ENCODE measurements at places on chromosomes 11 and 22. TPM values are rescaled to one million over a fixed set of nuclear protein-coding genes. Genes with fewer than 3 reads are reported as not detected.

The OR52A1 gene
- total RNA-seq = not detected

The TMEM45B gene
- 17.3 TPM for total RNA-seq

The PHLDA2 gene
- 6.2 TPM for total RNA-seq

The SSH3 gene
- total RNA-seq = 22.5 TPM

The IGF2 gene
- total RNA-seq = 562 TPM

The GLB1L3 gene
- total RNA-seq = 0.35 TPM

The FZD4 gene
- total RNA-seq = 85.4 TPM

The GAB2 gene
- total RNA-seq = 12.0 TPM

The CSRP3 gene
- 84.4 TPM for total RNA-seq

The GAL gene
- not detected for total RNA-seq

The ENTHD1 gene
- not detected for total RNA-seq

The PATE2 gene
- not detected for total RNA-seq

The C11orf87 gene
- 0.29 TPM for total RNA-seq

The CD151 gene
- total RNA-seq = 153 TPM

The OR2AG1 gene
- not detected for total RNA-seq

The OR56A1 gene
- total RNA-seq = 0.12 TPM

The POU2AF3 gene
- 4.0 TPM for total RNA-seq

The CDKN1C gene
- total RNA-seq = 286 TPM

The YPEL4 gene
- total RNA-seq = 1.9 TPM

The CARD10 gene
- 18.7 TPM for total RNA-seq

The PRR5L gene
- 30.7 TPM for total RNA-seq

The TRPM5 gene
- total RNA-seq = 1.1 TPM

The P2RY6 gene
- total RNA-seq = 1.5 TPM

The TESMIN gene
- total RNA-seq = 10.3 TPM

The MN1 gene
- 11.3 TPM for total RNA-seq

The MOV10L1 gene
- total RNA-seq = 0.99 TPM

The MS4A5 gene
- total RNA-seq = not detected

The CSTPP1 gene
- total RNA-seq = 37.1 TPM

The CCDC116 gene
- 0.35 TPM for total RNA-seq

The ASCL2 gene
- 7.6 TPM for total RNA-seq

The MUC5AC gene
- total RNA-seq = 0.18 TPM

The OR5P2 gene
- total RNA-seq = 0.18 TPM

The HTR3B gene
- not detected for total RNA-seq

The HEPN1 gene
- not detected for total RNA-seq

The ARHGAP32 gene
- 34.2 TPM for total RNA-seq

The GLB1L2 gene
- 9.2 TPM for total RNA-seq

The KCNJ1 gene
- 120 TPM for total RNA-seq

The MS4A4A gene
- 7.9 TPM for total RNA-seq

The OLFML1 gene
- 32.1 TPM for total RNA-seq

The PANX2 gene
- total RNA-seq = 0.82 TPM

The MMP10 gene
- 0.12 TPM for total RNA-seq

The SLC17A6 gene
- not detected for total RNA-seq

The DCHS1 gene
- total RNA-seq = 73.7 TPM

The FAT3 gene
- total RNA-seq = 26.1 TPM

The FAM118A gene
- 35.9 TPM for total RNA-seq

The SLC37A2 gene
- 5.3 TPM for total RNA-seq

The KRTAP5-9 gene
- total RNA-seq = 0.23 TPM

The CARNS1 gene
- total RNA-seq = 8.8 TPM

The PGGHG gene
- total RNA-seq = 38.4 TPM

The SHANK2 gene
- total RNA-seq = 72.7 TPM

The OR8A1 gene
- not detected for total RNA-seq

Data from metanephros (tissue), 2 donors.